RWPE2 (cell line): ENCODE measurements at places on chromosomes 2 and 18.

DNA sequence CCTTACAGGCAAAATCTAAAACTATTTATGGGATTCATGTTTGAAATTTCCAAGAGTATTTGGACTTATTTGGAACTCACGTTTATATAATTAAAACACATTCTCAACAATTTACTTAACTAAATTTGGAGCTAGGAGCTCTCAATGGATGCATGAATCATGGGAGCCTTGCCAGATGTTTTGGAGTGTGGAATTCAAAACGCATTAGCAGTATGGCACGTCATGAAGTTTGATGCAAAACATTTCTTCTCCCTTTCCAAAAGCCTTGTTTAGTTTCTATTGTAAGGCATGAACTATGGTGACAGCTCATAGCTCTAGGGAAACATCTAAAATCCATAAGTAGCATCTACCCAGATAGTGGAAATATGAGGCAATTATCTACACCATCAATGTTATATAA lies 701.6 kb downstream of the SATB2 start:
- DNase-seq: no peak

GRCh38 chr2:230226051-230226551 lies 565 bp downstream of the SP140 start:
- DNase-seq: no peak

DNA sequence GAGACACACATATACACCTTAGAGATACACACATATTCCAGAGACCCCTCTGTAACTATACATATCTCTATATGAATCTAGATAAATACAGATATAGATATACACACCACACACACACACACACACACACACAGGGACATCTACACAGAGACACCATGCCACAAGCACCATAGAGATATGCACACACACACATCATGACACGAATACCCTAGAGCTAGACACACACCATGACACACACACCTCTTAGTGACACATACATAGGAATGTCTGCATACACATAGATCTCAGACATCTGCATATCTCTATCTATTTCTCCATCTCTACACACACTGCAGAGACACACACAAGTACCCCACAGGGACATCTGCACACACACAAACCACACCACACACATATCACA lies 270.0 kb downstream of the CYRIA start:
- no peak for DNase-seq

DNA sequence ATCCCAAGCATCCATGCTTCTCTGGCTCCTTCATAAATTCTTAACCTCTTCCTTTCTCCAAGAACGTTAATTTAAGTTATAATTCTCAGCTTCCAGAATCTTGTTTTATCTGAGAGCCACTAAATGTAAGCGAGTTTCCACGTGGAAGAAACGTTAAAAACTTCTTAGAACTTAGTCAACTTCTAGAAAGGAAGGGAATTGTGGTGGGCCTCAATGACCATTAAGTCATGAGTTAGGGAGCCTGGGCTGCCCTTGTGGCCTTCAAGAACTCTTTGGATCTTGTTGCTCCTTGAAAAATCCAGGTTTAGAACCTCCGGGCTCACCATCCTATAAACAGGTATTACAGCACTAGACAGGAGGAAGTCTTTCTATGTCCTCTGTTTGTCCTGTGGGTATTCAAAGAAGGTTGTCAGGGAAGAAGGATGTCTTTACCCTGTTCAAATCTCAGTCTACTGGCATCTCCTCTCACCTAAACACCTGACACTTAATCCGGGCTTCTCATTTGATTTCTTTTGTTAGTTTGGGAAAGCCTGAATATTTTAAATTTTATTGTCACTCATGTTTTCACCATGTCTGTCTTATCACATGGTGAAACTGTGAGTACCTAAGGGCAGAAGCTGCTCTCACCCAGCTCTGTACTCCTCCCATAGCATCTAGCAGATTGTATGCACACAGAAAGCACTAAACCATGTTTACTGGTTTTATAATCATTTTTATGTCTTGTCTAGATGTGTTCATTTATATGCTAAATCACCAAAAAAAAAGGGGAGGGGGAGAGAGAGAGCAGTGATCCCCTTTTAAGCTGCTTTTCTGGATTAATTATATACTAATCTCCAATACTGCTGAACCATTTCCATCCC lies 6.3 kb downstream of the RND3 start:
- DNase-seq: no peak

DNA sequence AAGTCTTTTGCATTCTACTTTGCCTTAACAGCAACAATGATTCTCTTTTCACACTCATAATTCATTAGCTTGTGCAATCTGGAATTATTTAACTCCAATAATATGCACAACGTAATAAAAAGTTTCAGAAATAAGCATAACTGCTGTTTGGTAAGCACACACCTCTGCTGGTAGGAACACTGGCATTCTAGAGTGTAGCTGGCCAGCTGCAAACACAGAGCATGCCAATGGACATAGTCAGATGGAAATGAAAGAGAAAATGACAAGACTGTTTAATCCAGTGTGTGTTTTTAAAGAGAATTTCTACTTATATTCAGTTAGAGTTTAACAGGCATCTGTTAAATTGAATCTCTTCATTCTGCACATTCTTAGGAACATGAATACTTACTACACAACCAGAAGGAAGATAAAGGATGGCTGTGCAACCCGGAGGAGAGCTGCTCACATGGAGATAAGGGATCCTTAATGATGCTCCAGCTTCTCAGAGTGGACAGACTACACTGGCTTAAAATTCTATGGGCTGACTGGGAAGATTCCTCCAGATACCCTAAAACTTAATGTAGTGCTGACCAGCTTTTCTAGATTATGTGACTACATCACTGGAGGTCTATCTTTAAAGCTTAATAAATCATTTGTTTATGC lies 94.6 kb upstream of the CHAC2 start:
- no peak for DNase-seq

DNA sequence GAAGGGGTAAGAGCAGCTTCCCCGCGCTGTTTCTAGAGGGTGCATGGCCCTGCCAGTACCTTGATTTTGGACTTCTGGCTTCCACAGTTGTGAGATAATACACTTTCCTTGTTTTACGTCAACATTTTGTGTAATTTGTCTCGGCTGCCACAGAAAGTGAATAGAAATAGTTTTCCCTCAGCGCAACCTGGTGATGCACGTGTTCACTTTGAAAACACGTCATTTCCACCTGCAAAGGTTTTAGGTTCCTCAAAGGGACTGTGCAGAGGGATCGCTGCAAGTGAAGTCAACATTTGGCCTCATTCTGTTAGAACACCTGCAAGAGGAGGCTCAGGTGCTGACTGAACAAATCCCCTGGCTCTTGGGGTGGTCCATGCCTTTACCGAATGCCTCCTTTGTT lies 71.7 kb downstream of the LONRF2 start:
- DNase-seq: no peak

DNA sequence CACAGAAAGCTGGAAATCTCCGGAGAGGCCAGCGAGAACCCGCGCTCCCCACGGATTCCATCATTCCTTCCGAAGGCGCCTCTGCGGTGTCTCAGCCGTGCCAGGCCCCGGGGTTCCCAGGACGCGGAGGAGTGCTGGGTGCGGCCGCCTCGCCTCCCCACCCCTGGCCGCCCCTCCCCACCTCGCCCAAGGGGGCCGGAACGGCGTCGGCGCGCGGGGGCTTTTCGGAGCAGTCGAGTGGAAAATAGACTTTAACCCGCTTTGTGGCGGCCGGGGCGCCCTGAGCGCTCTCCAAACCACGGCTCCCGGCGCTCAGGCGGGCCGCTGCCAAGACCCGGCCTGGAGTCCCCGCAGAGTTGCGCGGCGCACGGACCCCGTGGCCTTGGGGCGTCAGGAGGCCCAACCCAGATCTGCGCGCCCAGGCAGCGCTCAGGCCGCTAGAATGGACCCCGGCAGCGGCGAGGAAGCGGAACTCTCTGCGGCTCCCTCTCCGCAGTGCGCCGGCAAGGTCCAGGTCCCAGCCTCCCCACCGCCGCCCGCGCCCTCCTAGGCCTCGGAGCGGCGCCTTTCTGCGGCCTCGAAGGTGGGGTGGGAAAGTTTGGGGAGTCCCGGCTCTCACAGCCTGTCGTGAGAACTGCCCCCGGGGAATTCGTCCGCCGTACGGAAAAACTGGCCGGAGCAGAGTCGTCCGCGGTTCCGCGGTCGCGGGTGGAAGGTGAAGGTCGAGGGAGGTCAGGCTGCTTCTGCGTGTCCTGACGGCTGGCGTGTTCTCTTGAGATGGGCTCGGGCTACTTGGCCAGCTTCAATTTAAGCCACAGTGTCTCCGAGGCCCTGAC lies 1.2 kb upstream of the EMX1 start:
- DNase-seq: no peak

- DNase-seq: no peak
Observed at GRCh38 chr2:101706819-101707177, 9.3 kb downstream of the MAP4K4 start.

DNA sequence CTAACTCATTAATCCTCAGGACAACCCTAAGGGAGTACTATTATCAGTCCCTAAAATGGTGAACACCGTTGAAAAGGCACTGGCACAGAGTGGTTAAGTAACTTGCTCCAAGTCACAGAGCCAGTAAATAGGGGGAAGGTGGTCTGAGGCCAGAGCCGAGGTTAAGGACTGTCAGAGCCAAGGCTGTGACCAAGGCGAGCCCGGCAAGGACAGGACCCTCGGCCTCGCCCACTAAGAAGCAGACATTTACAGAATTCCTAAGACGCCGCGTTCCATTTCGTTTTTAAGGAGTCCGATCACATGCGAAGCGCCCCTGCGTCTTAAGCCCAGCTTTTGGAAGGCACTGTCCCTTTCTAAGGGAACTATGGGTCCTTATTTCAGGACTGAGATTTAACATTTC lies 1.1 kb downstream of the PDIA6 start:
- DNase-seq: no peak

DNA sequence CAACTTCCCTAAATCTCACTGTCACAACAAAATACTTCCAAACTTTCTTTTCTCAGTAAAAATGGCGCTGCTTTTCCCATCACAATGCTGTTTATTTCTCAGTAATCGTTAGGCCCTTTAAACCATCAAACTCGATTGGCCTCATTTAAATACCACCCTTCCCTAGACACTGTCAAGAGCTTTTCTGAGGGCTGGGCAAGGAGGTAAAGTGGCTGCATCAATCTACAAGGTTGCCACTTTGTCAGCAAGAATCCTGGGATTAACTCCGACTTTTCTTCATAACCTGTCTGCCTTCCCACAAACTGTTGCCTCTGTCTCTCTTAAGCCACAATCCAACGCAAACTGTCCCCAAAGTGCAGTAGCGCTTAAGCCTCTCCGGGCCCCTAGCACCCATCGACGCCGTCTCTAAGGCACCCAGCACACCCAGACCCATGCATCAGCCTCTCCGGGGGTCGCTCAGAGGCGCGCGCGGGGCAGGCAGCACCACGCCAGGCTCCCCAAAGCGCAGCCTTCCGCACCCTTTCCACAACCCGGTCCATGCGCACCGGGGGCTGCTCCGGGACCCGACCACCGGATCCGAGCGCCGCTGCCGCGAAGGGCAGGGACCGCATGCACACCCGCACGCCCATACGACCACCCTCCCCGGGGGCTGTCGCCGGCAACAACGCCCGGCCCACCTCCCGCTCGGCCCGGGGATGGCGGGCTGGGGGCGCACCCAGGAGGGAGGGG lies 683 bp downstream of the MBOAT2 start:
- DNase-seq: no peak

GRCh38 chr2:57907411-57907810 lies 139.2 kb upstream of the VRK2 start:
- no peak for DNase-seq

- DNase-seq: peak; percentile 67
Observed at GRCh38 chr2:212939777-212940531, 211.5 kb downstream of the IKZF2 start.

DNA sequence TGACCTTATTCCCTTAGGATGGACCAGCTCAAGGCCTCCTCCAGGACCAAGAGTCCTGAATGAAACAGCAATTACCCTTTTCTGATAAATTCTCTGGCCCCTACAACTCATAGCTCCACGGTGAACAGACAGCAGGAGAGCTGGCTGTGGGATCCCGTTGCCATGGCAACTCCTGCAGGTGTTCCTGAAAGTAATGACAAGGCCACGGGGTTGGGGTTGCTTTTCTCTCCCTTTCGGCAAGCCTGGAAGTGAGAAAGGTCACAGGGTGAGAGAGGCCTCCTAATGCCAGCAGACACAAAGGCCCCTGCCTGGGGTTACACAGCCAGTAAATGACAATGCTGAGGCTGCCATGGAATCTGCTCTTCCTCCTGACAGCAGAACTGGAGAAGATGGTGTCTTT lies 403.0 kb downstream of the NBAS start:
- no peak for DNase-seq

GRCh38 chr2:135311268-135311667 lies 219.8 kb downstream of the ZRANB3 start:
- no peak for DNase-seq

GRCh38 chr2:239173301-239173700 lies 227.5 kb downstream of the HDAC4 start:
- DNase-seq: no peak

- DNase-seq: no peak
Observed at GRCh38 chr2:157178874-157179273, 78.6 kb upstream of the GALNT5 start.

GRCh38 chr2:45845566-45845965 lies 194.1 kb downstream of the PRKCE start:
- DNase-seq: no peak
